Activated naive CD4-positive, alpha-beta T cell treated with anti-CD3 and anti-CD28 coated beads, Interleukin-2, amount 50 U/mL, for 72 hours (primary cell): ENCODE measurements at places on chromosomes 3 and 15.

DNA sequence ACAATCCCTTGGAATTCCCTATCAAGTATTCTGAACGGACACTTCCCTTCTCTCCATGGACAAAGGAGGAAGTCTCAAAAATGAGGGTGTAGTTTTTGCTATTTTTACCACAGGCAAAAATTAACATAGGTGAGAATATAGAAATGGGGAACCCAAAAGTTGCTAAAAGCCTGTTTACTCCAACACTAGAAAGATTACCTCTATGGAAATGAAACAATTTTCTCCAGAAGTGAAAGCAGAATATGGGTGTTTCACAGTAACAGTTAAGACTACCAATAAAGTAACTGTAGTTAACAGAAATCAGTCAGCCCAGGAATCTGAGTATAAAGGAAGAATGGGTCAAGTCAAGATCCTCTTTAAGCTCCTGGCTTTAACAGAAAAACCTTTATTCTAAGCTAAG, 9.3 kb downstream of the TRA2B start:
- DNase-seq = no peak

DNA sequence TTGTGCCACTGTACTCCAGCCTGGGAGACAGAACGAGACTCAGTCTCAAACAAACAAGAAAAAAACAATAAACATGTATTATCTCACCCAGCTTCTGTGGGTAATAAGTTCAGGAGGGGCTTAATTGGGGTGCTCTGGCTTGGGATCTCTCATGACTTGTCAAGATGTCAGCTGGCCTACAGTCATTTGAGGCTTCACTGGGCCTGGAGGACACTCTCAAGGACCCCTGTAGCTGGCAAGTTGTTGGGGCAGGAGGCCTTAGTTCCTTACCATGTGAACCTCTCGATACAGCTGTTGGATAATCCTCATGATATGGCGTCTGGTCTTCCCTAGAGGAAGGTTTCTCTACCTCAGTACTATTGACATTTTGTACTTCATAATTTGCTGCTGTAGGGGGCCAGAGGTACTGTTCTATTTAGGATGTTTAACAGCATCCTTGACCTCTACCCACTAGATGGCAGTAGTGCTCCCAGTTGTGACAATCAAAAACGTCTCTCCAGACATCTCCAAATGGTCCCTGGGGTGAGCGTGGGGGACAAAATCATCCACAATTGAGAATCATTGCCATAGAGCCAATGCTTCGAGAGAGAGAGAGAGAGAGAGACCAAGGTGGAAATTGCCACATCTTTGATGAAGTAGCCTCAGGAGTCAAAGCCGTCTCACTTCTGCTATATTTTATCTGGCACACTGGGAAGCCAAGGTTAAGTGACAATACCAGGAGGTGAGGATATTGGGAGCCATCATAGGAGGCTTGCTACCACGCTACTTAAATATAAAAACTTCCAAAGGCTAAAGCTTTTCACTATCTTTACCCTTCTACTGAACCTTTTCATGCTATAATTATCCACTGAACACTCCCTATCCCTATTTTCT, 23.9 kb upstream of the SLTM start:
- peak; percentile 70 for DNase-seq

- no peak for DNase-seq
Observed at GRCh38 chr15:80242802-80243201, 9.2 kb downstream of the CTXND1 start.

DNA sequence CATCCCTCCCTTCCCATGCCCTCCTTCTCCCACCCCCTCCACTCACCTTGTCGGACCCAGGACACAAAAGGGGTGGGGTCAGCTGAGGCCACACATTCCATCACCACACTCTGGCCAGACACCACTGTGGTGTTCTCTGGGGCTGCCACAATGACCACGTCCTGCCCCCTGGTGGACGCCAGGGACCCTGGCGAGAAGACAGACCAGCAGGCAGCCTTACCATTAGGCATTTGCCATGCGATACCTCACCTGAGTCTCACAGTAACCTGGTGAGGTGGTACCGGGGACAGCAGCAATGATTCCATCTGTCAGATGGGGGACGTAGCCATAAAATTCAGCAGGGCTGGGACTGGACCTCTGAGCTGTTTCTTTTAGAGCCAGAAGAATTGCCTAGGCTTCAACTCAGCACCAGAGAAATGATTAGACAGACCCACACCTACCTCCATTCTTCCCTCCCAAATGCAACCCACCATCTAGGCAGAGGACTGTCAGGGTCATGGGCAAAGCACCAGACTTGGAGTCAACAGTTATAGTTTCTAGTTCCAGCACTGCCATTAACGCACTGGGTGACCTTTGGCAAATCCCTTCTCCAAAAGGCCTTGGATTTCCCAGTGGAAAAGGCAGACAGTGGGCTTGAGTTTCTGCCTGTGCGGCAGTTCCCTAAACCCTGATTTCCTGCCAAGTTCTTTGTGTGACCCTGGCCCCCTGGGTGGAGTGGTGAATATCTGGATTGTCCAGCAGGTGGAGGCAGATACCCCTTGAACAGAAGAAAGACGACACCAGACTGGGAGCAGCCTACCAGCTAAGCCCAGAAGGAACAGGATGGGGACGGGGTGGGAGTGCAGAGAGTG, 21.8 kb downstream of the IGDCC4 start:
- no peak for DNase-seq

GRCh38 chr3:160413613-160414248, 14.3 kb downstream of the SMC4 start:
- peak; percentile 48 for DNase-seq

DNA sequence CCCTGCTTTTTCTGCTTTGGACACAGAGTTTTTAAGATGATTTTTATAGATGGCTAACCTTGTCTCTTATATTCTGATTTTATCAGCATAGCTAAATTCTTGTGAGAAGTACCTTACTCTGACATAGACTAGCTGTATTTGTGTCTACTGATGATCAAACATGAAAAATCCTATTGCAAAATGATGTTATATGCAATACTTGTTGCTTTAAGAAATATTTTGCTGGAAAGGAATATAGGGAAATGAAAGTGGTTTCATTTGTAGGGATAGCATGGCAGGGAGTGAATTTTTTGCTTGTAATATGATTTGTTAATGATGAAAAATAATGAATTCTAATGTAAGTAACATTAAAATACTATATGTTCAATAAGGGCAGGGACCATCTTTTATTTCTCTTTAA, 35.9 kb downstream of the CFAP91 start:
- no peak for DNase-seq

GRCh38 chr3:65948841-65949573, 89.7 kb downstream of the MAGI1 start:
- no peak for DNase-seq

DNA sequence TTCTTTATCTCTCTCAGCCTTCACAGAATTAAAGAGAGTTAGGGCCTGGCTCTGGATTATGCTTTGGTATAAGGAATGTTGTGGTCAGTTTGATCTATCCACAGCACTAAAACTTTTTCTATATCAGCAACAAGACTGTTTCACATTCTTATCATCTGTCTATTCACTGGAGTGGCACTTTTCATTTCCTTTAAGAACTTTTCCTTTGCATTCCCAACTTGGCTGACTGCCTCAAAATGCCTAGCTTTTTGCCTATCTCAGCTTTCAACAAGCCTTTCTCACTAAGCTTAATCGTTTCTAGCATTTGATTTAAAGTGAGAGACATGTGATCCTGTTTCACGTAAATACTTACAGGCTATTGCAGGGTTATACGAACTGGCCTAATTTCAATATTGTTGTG, 471.8 kb downstream of the GBE1 start:
- no peak for DNase-seq

- no peak for DNase-seq
Observed at GRCh38 chr15:99657996-99658395, 75.2 kb downstream of the LYSMD4 start.

DNA sequence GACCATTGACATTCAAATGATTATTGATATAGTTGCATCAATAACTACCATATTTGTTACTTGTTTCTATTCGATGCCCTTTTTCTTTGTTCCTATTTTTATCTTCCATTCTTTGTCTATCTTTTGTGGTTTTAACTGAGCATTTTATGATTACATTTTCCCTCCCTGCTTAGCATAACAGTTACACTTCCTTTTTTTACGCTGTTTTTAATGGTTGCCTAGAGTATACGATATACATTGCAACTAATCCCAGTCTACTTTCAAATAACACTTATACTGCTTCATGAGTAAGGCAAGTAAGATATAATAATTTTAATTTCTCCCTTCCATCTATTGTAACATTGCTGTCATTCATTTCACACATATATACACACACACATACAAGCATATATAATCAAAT, 26.3 kb downstream of the COL6A6 start:
- DNase-seq = no peak

GRCh38 chr3:118101891-118102290, 932.8 kb downstream of the IGSF11 start:
- no peak for DNase-seq

DNA sequence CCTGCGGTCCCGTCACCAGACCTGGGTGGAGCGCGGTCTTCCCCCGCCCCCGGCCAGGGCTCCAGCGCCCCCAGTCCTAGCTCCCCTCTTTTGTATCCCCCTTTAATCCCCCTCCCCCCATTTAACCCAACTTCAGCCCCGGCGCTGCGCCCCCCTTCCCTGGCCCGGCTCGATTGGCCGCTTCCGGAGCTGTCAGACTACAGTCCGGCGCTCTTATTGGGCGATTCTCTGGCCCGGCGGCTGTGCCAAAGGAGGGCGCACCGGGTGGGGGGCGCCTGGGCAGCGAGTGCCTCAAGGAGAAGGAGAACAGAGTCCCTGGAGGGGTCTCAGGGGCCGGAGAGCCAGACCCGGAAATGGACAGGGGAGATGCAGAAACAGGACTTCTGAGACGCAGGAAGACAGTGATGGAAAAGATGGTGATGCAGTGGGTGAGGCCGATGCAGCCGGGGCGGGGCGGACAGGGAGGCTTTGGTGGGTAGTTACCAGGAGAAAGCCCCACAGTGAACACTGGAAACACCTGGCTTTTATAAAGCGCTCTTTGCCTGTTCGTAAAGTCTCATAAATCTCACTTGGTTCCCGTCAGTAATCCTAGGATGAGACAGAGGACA, 1.2 kb upstream of the ADCY5 start:
- no peak for DNase-seq

GRCh38 chr3:123283074-123283473, 81.3 kb downstream of the SEC22A start:
- DNase-seq = no peak

- DNase-seq = no peak
Observed at GRCh38 chr3:162134571-162134970, 638.0 kb downstream of the OTOL1 start.
